ENCODE measurements at places on chromosomes 12 and 14.

GRCh38 chr12:54196396-54196795 is 7.6 kb upstream of the SMUG1 start:
- DNase-seq, result no peak

DNA sequence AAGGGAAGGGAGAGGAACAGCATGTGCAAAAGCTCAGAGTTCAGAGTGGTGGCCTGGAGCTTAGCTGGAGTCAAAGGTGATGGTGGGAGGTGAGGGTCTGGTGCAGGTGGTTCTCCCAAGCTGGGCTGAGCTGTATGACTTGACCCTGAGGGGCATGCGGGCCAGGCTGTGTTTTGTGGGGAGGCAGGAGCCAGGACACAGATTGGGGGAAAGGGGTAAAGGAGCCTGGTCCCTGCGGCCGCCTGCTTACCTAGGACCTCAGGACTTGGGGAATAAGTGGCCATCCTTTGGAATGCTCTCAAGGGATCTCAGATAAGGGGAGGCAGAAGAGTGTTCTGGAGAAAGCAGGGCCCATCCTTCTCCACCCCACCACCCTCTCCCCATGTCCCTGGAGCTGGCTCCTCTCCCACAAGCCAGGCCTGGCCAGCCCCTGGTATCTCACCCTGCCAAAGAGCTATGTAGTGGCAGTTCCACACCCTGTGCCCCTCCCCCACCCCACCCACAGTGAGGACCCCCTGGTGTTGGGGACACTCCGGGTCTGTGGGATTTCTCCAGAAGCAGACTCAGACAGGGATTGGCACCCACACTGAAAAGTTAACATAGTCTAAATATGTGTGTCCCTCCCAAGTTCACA is 19.9 kb upstream of the CEP170B start:
- DNase-seq, result no peak

DNA sequence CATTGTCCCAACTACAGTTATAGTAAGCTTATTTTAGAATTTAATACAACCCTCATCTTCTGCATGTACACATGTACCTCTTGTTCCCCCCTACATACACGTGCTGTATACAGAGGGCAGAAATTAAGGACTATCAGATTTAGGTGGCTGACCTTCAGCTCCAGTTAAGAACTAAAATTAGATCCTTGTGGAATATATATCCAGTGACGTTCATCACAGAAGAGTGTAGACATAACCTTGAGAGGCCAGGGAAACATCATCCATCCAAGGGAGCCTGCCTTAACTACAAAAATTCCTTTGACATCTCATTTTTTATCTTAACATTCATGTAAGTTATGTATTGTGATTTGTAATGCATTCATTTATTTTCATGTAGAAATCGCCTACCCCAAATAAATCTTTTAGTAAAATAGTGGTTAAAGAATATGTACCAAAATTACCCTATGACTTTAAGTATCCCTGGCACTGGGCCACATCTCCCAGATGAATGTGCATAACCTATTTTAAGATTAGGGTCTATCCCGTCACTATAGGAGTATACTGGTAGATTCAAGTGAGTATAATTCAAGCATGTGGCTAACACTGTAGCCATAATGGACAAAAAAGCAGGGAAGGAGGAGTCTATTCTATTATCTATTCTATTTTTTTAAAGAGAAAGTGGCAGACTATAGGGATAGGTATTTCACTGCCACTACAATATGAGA is 27.5 kb downstream of the RIC8B start:
- no peak for DNase-seq

DNA sequence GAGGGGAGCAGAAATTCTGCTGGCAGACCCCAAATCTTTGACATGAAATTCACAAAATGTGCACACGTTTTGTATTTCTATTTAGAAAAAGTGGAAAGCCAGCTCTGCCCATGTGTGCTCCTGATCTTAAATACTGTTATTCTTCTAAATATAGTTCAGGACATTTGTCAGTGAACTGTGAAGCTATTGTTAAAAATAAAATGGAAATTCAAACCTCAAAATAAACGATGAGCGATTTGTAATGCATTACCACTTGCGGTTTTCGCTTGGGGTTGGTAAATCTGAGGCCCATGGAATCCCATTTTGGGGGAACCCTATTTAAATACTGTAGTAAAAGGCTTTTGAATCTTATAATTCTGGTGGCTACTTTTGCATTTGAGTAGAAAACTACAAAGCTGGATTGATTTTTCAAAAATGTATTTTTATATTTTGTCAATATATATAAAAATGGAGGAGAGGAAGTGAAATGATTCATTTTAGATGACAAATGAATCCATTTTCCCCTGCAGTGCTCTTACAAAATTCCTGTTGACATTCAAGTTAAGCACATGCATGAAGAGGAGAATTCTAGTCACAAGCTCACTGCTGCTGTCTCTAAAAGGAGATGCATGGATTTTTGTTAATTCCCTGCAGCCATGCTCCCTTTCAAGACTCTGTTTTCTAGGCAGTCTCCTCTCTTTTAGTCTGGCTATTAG is 47.1 kb downstream of the FLRT2 start:
- no peak for DNase-seq

GRCh38 chr12:12159988-12160387 is 89.2 kb downstream of the BCL2L14 start:
- DNase-seq, result no peak

GRCh38 chr12:9702255-9702654 is 30.6 kb downstream of the CLECL1 start:
- no peak for DNase-seq

DNA sequence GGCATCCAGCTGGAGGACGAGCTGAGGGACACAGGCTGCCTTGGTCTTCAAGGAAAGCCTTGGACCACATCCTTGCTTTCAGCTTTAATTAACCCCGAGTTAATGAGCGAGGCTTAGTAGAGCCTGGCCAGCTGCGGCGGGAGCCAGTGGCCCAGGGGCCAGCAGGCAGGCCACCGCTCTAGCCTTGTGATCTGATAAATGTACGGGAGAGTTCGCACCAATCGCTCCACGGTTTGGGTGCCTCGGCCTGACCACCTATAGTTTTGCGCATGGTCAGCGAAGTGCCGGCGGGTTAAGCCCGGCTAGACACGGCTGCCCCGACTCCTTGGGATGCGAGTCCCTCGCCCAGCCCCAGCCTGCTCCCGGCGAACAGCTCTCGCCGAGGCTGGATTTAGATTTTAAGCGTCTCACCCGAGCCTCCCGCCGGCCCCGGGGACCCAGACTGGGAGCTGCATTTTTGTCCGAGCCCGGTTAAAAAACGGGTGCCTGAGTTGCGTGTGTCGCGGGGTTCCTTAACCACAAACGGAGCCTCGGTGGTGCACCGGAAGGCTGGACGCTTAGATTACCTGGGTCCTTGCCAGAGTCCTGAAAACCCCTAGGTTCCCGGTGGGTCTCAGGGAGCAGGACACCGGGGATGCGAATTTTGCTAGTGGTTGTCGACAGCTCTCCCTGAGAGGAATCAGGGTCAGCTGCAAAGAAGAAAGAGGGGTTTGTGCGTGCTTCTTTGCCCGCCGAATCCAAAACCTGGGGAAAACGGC is 2.9 kb upstream of the HOXC12 start:
- DNase-seq, result no peak

GRCh38 chr14:39266525-39266870 is 32.8 kb downstream of the MIA2 start:
- DNase-seq, result peak; percentile 64

DNA sequence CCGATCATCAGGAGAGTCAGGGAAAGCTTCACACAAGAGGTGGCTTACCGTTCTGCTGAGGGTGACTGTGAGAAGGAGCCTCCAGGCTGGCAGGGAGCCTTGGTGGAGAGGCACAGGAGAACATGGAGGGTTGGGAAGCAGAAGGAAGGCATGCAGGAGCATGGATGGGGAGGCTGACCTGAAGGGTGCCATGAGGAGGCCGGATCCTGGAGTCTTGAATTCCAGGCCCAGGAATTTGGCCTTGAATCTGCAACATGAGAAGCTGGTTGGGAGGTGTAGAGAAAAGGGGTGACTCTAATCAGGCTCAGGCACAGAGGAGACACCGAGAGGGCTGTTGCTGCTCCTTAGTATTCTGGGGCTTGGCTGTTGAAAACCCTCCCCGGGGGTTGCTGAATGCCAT is 130.2 kb downstream of the PELI2 start:
- DNase-seq, result no peak

DNA sequence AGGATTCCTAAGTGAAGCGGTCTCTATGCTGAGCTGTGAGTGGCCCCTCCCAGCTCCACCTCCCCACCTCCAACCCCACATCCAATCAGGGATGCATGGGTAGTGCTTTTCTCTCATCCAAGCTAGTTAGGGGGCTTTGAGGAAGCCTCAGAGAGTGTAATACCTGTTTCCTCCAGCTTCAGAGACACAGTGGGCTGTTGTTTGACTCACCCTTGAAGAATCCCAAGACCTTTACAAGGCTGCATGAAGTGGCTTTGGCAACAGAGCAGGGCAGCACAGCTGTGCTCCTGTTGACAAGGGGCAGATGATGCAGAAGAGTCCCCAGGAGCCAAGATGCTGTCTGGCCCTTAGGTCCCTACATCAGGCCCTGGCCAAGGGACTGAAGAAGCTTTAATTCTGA is 27.1 kb upstream of the CLMN start:
- DNase-seq, result no peak

- no peak for DNase-seq
Observed at GRCh38 chr14:56172571-56172971, 54.4 kb downstream of the PELI2 start.

DNA sequence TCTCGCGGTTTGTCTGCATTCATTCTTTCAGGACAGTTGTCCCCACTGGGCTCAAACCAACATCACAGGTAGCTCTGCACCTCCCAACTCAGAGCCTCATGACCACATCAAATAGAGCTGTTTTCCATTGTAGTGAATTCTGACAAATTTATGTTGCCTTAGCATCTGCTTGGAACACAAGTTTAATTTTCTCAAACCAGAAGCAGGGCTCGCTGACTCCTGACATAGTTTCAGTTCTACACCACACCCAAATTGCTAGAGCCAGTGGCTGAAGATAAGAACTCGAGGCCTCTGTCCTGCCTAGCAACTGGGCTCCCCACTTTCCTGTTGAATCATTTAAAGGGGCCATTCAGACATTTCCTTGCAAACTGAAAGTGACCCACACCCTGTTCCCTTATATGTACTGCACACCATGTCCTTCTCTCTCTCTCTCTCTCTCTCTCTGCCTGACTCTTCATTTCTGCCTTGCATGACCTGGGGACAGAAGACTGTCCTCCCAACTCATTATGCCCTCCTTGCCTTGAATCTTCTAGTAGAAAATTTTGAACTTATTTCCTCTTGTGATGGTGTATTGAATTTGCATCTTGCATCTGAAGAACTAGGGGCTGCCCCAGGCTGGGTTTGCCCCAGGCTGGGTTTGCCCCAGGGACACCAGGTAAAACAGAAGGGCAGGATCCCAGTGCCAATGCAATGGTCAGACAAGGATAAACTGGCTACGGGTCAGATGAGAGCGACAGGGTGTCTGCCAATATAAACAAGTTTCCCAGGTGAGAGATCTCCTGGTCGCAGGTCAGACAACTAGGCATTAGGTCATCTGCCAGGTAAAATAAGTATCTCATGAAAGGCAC is 9.7 kb upstream of the WSCD2 start:
- DNase-seq, result peak; percentile 27

- DNase-seq, result peak; percentile 65
Observed at GRCh38 chr14:46769292-46769691, 117.7 kb upstream of the RPL10L start.

DNA sequence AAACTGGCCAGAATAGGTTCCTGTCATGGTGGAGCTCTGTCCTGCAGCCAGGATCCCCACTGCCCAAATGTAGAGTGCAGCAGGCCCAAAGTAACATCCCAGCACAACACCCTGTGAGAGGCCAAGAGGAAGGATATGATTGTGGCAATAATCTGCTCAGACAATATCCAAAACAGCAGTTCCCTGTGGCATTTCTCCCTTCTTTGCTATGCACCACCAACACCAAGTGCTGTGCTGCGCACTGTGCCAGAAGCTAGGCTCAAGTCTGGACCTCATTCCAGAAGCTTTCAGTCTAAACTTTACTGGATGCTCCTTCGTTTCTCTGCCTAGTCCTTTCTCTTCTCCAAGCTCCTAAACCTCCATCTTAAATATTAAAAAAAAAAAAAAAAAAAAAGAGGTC is 33.4 kb downstream of the SLC11A2 start:
- DNase-seq, result no peak

DNA sequence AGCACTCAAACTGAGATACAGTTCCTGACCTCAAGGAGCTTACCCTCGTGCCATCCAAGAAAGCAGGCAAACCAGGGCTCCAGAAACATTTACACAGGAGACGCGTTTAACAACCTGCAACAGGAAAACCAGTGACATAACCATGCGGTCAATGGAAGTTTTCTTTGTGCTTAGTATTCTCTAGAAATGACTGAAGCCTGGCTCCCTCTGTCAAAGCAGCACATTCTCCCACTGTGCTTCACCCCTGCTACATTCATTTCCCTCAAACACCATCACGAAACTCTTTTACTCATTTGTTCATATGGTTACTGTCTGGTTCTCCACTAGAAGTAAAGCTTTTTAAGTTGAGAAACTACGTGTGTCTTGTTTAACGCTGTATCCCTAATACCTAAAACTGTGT is 161.3 kb upstream of the CCND2 start:
- DNase-seq, result no peak

DNA sequence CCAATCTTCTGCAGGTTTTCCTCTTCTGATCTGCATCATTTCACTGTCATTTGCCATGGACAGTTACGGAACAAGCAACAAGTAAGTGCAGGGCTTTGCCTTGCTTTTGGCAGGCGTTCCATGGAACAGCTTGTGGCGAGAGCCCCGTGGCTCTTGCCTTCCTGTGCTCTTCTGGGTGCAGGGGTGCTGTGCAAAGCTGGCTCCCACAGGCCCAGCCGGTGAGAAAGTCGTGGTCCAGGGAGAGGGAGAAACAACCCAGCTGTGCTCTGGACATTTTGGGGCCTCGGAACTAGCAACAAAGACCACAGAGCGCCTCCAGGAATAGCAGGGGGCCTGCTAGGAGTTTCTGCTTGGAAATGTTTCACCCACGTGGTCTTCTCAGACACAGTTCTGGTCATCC is 164.7 kb downstream of the ADGRD1 start:
- no peak for DNase-seq

DNA sequence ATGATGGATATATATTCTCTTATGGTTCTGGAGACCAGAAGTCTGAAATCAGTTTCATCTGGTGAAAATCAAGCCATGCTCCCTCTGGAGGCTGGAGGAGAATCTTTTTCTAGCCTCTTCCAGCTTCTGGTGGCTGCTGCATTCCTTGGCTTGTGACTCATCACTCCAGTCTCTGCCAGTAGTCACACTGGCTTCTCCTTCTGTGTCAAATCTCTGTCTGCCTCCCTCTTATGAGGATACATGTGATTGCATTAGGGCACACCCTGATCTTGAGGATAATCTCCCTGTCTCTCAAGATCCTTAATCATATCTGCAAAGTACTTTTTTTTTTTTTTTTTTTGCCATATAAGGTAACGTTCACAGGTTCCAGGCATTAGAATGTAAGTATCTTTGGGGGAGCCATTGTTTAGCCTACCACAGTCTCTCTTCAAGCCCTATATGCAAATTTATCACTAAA is 17.7 kb downstream of the DNAL1 start:
- DNase-seq, result no peak

- no peak for DNase-seq
Observed at GRCh38 chr12:100453951-100454350, 19.7 kb upstream of the NR1H4 start.

GRCh38 chr12:26212396-26212795 is 17.0 kb downstream of the SSPN start:
- DNase-seq, result no peak

GRCh38 chr14:60106339-60106738 is 14.6 kb downstream of the PCNX4 start:
- DNase-seq, result no peak
